ENCODE measurements at places on chromosomes 3 and 15.

- no peak for DNase-seq
Measured at GRCh38 chr15:101573951-101574350, 78.2 kb downstream of the TM2D3 start.

GRCh38 chr3:179323197-179324110 lies 623 bp downstream of the ZNF639 start:
- peak; percentile 73 for DNase-seq

GRCh38 chr3:188788621-188789081 lies 383.1 kb upstream of the TPRG1 start:
- DNase-seq, result peak; percentile 45

DNA sequence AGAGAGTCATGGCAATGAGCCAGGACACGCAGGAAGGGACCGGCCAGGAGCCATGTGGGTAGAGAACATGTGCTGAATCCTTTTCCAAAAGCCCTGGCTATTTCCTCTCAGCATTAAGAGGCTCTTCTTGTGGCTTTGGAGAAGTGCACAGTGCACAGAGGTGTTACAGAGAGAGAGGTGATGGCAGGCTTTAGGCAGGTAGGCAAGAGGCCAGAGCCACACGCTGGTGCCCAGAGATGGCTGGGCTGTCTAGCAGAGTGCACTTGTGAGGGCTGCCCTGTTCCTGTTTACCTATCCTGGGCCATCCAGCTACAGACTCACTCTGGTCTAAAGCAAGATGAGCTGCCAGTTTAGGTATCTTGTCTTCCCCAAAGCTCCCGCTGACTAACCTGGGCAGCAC lies 402.6 kb downstream of the OCA2 start:
- DNase-seq, result no peak

DNA sequence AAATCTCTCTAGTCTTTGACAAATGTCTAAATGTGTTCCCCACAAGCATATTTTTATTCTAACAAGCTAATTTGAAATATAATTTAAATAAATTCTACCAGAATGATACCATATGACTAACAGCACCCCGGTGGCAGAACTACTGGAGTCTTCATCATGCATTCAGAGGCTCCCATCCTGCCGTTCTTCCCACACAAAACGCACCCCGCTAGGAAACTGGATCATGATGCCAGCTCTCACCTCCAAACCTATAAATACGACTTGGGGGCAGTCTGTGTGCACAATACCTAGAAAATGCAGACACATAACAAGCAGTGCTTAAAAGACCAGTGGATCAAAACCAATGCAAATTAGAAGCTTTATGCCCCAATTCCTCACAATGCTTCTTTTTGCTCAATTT lies 8.5 kb downstream of the HOMER2 start:
- DNase-seq, result no peak

GRCh38 chr3:172040981-172041963 lies 1.9 kb downstream of the FNDC3B start:
- peak; percentile 56 for DNase-seq

- no peak for DNase-seq
Measured at GRCh38 chr15:77832874-77833273, 200.2 kb upstream of the LINGO1 start.

DNA sequence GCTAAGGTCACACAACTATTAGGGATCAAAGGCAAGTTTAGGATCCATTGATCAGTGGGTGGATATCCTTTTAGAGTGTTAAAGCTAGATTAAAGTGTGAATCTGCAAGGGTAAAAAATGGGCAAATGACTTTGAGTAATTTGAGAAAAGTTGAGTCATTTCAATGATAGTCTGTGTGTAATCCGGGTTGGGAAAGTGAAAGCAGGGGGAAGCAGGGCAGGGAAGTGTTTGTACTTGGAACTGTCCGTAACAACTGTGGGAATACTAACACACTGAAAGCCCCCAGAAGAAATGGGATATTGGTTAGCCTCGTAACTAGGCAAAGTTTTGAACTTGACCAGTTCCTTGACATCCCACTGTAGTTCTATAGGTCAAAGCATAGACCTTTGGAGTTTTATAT lies 187.2 kb upstream of the SLITRK3 start:
- DNase-seq, result no peak

DNA sequence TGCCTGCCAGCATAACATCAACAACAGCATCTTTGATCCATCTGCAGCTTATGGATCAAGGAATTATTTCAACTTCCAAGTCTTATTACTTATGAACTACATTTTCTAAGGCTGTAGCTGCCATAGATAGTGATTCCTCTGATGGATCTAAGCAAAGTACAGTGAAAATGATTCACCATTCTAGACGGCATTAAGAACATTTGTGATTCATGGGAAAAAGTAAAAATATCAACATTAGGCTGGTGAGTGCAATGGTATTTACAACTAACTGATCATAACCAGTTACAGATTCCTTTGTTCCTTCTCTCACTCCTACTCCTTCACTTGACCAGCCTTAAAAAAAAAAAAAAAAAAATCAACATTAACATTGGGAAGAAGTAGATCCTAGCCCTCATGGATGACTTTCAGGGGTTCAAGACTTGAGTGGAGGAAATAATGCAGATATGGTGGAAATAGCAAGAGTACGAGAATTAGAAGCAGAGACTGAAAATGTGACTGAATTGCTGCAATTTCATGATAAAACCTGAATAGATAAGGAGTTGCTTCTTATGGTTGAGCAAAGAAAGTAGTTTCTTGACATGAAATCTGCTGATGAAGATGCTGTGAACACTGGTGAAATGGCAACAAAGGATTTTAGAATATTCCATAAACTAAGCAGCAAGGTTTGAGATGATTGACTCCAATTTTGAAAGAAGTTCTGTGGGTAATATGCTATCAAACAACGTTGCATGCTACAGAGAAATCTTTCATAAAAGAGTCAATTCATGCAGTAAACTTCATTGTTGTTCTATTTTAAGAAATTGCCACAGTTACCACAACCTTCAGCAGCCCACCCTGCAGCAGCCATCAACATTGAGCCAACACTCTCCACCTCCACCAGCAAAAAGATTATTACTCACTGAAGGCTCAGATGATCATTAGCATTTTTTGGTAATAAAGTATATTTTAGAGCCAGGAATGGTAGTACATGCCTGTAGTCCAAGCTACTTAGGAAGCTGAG lies 22.8 kb downstream of the SLC12A6 start:
- DNase-seq, result no peak

DNA sequence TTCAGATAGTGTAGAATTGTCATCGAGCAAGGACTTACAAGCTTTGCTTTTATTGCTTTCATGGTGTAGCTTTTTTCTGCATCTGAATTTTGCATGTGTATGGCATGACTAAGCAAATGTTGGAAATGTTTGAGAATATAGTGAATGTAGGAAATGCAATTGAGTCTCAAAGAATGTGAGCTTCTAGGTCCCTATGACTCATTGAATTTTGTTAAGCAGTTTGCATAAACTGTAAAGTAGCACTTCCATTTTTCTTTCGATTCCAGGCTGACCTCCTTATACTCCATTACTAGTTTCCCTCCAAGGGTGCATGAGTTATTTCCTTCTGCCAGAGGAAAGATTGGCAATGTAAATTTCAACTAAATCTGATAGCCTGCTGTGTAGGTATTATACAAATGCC lies 619.2 kb downstream of the DIPK2A start:
- peak; percentile 14 for DNase-seq

- no peak for DNase-seq
Measured at GRCh38 chr3:41001556-41001955, 197.7 kb upstream of the CTNNB1 start.

- no peak for DNase-seq
Measured at GRCh38 chr3:139608924-139609323, 68.8 kb downstream of the NMNAT3 start.

GRCh38 chr3:33898901-33899300 lies 100.5 kb downstream of the PDCD6IP start:
- no peak for DNase-seq

DNA sequence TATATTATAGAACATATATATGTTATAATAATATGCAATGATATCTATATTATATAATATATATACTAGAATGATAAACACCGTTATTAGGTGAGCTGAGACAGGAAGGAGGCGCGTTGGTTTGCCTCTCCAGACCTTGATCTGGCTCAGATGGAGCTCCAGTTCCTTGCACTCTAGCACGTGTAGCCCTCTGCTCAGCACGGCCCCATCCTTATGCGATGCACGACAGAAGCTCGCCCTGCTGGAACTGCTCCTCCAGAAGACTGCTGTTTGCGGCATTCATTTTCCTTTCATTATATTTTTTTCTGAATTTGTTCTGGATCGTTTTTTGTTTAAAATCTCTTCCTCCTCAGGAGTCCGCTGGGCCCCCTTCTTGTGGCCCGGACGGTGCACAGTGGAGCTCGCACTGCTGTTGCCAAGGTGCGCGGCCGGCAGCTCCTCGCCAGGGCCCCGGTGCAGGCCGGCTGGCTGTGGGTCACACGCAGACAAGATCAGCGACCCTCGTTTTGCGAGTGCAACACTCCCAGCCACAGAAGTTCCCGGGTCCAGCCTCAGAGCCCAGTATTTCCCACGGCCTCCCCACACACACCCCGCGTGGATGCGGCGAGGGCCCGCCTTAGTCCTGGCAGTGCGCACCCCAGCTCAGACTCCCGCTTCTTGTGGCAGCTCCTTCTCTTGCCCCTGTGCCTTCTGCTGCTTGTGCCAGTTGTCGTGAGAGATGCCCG lies 112.2 kb downstream of the CHL1 start:
- DNase-seq, result no peak

DNA sequence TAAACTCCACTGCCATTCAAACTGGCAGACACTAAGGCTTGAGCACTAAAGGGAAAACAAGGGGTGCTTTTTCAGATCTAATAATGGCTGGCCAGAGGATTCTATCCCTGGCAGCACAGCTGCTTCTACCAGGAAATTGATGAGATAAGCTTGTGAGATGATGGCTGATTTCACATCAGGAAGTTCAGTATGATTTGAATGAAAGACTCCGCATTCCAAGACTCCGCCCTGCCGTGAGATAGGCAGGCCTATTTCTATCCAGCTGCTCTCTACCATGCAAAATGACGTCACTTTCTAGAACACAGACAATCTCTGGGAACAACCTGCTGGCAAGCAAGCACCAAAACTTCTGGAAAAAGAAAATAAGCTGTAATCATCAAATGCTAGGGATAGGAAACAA lies 171.8 kb downstream of the WDR76 start:
- DNase-seq, result peak; percentile 76

- peak; percentile 76 for DNase-seq
Measured at GRCh38 chr3:50390508-50391224, 31.3 kb upstream of the TMEM115 start.

DNA sequence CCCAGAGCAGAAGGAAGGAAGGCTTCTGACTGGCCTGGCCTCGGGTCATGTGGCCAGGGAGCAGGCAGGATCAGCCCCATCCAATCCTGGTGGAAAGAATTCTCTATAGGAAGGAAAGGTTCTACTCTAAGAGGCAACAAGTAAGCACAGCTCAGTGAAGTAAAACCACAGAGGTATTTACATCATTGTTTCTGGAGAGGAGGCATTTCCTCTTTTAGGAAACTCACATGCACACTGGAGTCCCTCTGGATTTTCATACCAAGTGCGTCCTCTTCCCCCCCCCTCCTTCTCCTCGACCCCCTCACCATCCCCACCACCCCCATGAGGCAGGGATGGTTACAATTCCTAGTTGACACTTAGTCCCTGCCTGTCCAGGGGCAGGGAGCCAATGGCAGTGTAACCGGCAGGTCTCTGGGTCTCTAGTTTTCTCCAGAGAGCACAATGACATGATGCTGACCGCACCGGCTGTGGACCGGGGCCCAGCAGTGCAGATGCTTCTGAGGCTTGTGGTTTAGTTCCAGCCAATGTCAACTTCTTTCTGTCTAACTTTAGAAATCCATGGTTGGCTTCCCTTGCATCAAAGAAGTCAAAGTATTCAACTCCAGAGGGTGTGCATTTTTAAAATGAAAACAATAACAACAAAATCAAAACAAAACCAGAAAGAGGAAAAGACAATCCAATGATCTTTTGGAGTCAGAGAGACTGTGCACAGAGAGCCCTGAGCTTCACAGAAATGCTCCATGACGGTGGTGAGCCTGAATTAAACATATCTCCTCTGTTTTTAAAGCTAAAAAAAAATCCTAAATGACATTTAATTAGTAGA lies 230.3 kb upstream of the TLE3 start:
- peak; percentile 90 for DNase-seq

DNA sequence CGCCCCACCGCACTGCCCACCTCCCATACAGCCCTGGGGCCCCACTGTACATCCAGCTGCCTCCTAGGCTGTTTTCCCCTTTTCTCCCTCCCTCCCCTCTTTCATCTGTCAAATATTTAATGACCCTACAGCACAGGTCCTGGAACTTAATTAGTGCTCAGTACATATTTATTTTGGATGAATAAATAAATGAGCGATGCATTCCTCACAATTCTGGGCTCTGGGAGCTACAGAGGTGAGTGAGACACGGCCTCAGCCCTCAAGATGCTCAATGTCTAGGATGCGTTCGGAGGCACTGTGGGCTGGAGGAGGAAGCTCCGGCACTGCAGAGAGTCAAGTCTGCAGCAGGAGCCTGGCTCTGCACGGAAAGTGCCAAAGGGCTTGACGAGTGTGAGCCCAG lies 175.0 kb downstream of the FAM43A start:
- DNase-seq, result no peak

All from myocyte (in vitro differentiated cells).